GM12864 (cell line): ENCODE measurements at places on chromosomes 1 and 21.

DNA sequence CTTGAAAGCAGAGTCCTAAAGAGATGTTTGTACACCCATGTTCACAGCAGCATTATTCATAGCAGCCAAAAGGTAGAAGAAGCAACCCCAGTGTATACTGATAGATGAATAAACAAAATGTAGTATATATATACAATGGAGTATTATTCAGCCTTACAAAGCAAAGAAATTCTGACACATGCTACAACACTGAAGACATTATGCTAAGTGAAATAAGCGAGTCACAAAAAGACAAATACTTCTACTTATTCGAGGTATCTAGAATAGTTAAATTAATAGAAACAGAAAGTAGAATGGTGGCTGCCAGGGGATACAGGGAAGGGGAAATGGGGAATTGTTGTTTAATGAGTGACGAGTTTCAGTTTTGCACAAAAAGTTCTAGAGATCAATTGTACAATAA is 23.5 kb downstream of the COP1 start:
- DNase-seq: no peak

DNA sequence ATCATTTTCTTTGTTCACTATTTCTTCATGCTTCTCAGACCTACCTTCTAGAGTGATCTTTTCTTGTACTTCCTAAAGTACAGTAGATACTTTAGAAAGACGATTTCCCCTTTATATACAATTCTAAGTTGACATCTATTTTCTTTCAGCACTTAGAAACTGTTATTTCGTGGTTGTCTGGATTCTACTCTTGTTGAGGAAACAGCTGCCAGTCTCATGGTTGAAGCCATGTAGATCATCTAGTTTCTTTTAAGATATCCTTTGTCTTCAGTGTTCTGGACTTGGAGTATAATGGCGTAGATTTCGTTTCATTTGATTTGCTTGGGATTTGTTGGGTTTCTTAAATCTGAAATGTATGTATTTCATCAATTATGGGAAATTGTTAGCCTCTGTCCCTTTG is 67.6 kb downstream of the PKN2 start:
- DNase-seq: no peak

GRCh38 chr1:114075546-114076242 is 78.0 kb downstream of the SYT6 start:
- DNase-seq: no peak

- DNase-seq: no peak
These were observed 417.2 kb downstream of the PCP4 start for GRCh38 chr21:40284409-40284808.

DNA sequence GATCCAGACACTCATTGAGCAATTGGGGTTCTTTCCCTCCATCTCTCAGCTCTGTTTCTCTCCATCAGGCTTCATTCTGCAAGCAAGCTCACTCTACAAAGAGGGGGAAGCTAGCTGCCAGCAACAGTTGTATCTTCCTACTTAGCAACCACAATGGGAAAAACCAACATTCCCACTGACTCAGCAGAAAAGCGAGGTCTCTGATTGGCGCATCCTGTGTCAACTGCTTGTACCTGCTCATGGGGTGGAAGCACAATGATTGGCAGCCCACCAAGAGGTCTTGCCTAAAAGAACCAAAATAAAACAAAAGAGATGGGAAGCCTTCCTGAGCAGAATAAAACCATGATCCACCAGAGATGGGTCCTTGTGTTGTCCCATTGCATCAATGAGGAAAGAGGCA is 4.0 kb upstream of the CDA start:
- DNase-seq: no peak
